ENCODE measurements at places on chromosomes 1 and 21.

- DNase-seq = no peak
Observed at GRCh38 chr1:17422461-17422860, 17.0 kb downstream of the RCC2 start.

DNA sequence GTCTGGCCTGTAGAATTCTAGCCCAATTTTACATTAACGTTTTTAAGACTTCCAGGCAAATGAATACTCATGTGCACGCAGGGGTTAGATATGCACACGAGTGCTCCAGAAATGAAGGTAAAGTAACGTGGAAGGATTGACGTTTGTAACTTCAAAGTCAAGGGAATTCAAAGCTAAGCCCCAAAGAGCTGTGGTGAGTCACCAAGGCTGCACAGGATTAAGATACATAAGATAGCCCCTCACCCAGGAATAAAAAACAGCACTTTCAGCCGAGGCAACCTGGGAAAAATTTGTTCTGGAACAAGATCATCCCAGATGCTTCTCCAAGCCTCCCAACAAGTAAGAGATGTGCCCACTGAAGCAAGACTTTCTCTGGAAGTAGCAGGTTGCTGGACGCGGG lies 259.6 kb upstream of the PLXNA2 start:
- DNase-seq = no peak

GRCh38 chr1:239558559-239558958 lies 172.2 kb downstream of the CHRM3 start:
- no peak for DNase-seq

DNA sequence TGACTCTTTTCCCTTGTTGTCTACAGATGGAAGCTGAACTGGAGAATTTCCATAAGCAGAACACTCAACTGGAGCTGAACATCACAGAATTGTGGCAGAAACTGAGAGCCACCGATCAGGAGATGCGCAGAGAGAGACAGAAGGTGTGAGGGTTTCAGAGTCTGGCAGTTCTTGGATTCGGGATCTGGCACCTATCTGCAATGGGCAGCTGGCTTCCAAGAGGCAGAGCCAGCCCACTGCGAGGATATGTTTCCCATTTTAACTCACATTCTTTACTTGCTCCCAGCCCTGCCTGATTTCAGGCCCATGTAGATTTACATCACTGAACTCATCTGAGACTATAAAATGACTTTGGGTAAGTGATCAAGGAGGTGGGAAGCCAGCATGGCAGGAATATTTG lies 37.3 kb upstream of the TMEM125 start:
- no peak for DNase-seq

- DNase-seq = no peak
Observed at GRCh38 chr1:198887866-198888265, 249.0 kb downstream of the PTPRC start.

- no peak for DNase-seq
Observed at GRCh38 chr1:107687849-107688753, 276.9 kb downstream of the VAV3 start.

DNA sequence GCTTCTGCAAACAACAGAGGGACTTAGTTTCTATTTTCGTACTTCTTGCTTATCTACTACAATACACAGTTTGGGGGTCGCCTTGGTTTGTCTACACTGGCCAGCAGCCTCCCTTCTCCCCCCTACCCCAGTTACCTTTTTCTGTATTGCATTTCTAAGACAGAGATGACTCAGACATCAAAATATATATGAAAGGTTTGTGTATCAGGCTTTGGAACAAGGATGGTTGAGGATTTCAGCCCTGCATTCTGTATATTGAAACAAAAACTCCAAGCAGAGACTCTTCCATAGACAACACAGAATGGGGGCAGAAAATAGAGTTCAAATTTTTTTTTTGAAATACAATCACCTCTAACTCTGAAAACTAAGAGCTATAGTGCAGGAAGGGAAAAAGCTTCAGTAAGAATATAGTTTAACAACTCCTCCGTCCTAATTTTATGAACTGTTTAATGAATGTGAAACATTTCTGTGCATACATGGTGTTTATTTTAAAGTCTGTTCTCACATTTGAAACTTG lies 1.9 kb downstream of the SAMD13 start:
- DNase-seq = no peak

DNA sequence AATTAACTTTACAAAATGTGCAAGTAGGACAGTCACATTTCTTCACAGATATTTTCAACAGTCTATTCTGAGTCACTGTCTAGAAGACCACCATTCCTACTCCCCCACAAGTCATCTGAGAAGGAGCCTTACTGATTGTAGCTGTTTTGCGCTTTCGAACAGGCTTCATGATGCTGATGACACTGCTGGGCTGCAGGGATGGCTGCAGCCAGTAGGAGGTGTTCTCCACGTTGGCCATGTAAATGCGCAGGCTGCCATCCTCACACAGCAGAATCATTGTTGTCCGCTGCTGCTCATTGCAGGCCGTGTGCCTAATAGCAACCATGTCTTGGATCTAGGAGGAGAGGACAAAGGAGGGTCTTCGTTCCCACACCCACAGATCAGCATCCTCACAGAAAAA lies 56.9 kb downstream of the UBR4 start:
- DNase-seq = no peak

DNA sequence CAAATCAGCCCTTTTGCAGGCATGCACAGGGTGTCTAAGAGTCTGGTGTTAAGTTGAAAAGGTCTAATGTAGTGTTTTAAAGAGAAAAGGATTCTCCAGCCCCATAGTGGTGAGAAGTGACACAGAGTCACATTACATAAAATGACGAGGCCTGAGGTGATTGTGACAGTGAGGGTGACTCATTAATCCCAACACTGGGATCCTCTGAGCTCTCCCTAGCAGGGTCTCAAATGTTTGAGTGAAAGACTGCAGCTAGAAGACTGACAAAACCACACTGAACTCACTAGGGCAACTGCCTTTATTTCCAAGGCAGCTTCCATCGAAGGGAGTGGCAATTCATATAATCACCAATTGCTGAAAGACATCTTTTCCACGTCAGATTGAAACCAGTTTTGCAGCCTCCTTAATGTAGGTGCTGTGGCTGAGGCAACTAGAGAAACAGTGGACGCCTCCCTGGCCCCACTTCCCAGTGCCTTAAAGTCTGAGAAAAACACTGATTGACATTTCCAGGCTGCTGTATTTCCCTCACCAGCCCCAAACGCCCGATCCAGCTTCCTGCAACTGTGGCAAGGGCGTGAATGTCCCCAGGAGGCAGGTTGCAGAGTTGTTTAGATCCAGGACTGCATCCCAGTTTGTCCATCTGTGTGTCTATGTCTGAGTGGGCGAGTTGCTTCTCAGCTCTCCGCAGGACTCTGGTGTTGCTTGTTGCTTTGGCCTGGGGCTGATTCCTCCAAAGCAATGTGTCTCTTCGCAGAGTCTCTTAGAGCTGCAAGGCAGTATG lies 81.4 kb downstream of the RUNX1 start:
- DNase-seq = no peak

- no peak for DNase-seq
Observed at GRCh38 chr1:11806307-11806936, 431 bp downstream of the CLCN6 start.

DNA sequence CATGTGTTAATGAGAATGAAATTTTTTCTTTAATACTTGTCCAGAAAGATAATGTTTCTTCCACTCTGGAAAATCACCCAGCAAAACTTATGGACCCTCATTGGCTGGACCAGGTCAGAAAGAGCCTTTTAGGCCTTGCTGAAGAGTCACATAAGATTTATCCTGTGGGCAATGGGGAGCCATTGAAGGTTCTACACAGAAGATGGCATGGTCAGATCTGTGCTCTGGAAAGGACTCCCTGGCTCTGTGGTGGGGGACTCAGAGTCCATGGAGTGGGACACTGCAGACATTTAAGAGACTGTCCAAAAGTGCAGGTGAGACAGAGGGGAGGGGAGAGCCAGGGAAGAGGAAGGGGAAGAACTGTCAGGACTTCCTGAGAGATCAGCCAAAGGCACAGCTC lies 66.4 kb downstream of the DHRS3 start:
- DNase-seq = no peak

All from stimulated activated CD4-positive, alpha-beta T cell treated with anti-CD3 and anti-CD28 coated beads, Interleukin-1b, Interleukin-23, amount 100 ng/mL, for 4 hours (primary cell).